Sciatic nerve (tissue), 2 donors: ENCODE measurements at places on chromosomes 2 and 18.

- DNase-seq: no peak
Measured at GRCh38 chr2:10184421-10184820, 61.9 kb downstream of the RRM2 start.

- DNase-seq: no peak
Measured at GRCh38 chr2:118747066-118747465, 100.4 kb downstream of the EN1 start.

- DNase-seq: no peak
Measured at GRCh38 chr2:232789082-232789481, 12.7 kb upstream of the KCNJ13 start.

GRCh38 chr18:45402485-45403056 is 212.7 kb upstream of the SLC14A2 start:
- DNase-seq: no peak

GRCh38 chr2:20062615-20063545 is 11.5 kb upstream of the LAPTM4A start:
- DNase-seq: peak; percentile 87

DNA sequence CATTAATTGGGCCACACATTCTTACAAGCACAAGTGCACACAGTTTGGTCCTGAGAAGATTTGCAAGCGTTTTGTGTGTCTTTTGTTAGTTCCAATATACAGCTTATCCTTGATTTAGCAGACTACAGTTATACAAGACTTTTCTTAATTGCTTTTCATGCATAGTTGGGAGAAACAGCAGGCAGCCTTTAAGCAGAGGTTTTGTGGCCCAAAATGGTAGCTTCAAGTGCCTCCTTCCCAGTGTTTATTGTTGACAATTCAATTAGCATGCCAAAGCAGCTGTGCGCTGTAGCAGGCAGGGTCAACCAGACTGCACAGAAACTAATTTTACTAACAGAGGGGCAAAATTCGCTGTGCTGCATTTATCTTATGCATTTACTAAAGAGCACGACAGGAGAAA is 47.5 kb downstream of the FRZB start:
- no peak for DNase-seq

DNA sequence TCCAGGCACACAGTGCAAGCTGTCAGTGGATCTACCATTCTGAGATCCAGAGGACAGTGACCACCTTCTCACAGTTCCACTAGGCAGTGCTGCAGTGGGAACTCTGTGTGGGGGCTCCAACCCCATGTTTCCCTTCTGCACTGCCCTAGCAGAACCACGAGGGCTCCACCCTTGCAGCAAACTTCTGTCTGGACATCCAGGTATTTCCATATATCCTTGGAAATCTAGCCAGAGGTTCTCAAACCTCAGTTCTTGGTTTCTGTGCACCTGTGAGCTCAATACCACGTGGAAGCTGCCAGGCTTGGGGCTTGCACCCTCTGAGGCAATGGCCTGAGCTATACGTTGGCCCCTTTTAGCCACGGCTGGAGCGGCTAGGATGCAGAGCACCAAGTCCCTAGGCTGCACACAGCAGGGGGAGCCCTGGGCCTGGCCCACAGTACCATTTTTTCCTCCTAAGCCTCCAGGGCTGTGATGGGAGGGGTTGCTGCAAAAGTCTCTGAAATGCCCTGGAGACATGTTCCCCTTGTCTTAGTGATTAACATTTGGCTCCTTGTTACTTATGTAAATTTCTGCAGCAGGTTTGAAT is 77.5 kb downstream of the MAP4K3 start:
- no peak for DNase-seq

- no peak for DNase-seq
Measured at GRCh38 chr2:58645017-58645416, 403.9 kb upstream of the FANCL start.

DNA sequence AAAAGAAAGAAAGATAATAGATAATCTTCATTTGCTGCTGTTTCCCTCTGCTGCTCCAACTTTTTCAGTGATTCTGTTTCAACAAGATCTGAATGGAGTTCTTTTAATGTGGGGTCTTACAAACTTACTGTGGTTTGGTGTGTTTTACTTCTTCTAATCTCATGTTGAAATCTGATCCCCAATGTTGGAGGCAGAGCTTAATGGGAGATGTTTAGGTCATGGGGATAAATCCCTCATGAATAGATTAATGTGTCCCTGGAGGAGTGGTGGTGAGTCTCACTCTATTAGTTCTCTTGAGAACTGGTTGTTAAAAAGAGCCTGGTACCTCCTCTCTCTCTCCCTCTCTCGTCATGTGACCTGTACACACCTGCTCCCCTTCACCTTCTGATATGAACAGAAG is 442.4 kb downstream of the EPHA4 start:
- DNase-seq: no peak

GRCh38 chr2:128284841-128285240 is 33.8 kb downstream of the HS6ST1 start:
- no peak for DNase-seq

- no peak for DNase-seq
Measured at GRCh38 chr2:179322289-179322688, 57.7 kb upstream of the SESTD1 start.

- no peak for DNase-seq
Measured at GRCh38 chr2:65539633-65540032, 107.2 kb upstream of the SPRED2 start.

- DNase-seq: no peak
Measured at GRCh38 chr18:58316396-58317342, 272.6 kb downstream of the NEDD4L start.

DNA sequence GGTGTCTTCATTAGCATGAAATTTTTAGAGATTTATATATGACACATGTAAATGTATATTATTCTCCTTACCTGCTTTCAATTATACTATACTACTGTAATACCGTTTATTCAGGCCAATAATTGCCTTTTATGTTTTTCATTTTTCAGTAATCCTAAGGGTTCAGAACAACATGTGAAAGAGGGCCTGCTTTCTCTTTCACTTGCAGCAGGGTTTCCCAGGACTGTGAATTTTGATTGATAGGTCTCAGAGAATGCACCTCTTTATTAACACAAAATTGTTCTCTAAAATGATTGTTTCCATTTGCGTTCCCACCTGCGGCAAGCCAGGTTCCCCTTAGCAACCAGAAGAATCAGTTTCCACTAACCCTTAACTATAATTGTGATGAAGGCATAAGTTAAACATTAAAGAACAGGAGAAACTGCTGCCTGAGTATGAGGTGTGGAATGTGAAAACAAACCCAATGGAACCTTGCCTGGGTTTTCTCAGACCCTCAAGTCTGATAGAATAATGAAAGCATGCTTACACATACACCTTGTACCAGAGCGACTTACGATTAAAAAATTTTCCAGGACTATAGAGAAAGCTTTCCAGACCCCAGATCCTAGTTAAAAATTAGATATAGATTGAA is 1591.2 kb upstream of the LRRTM1 start:
- DNase-seq: no peak

- no peak for DNase-seq
Measured at GRCh38 chr2:162300266-162300665, 18.2 kb downstream of the IFIH1 start.

DNA sequence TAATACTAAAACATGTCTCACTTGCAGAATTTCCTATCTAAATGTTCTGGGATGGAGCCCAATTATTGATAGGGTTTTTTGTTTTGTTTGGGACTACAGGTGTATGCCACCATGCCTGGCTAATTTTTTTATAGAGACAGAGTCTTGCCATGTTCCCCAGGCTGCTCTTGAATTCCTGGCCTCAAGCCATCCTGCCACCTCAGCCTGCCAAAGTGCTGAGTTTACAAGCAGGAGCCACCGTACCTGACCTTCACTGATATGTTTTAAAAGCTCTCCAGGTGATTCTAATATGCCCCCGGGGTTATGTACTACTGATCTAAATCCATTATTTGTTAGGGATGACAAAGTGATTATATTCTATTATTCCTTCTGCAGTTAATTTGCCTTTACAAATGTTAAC is 2.2 kb downstream of the ELAC1 start:
- DNase-seq: no peak

DNA sequence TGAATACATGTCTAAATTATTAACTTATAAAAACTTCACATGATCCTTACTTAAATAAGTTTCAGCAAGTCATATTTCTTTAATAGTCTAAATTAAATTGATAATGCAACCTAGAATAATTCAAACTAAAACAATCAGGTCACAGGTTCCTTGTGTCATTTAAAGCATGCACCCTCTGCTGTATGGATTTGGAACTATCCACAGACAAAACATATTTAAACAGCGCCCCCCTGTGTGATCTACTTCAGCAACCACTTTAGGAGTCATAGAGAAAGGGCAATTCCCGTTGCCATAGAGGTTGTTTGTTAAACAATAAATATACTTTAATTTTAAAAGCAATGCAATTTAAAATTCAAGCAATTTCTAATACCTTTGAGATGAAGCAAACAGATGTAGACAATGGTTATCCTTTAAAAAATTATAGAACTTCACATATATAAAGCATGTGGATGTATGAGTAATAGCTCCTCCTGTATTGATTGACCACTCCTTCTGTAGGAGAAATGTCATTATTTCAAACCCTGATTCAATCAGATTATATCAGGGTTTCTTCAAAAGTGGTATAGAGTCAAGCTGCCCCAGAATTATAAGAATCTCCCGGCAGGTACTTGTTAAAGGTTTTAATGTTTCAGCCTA is 21.2 kb downstream of the GRB14 start:
- no peak for DNase-seq

- no peak for DNase-seq
Measured at GRCh38 chr2:202508686-202509085, 126.1 kb upstream of the FAM117B start.

GRCh38 chr2:176454893-176455815 is 185.9 kb downstream of the MTX2 start:
- peak; percentile 92 for DNase-seq

- DNase-seq: no peak
Measured at GRCh38 chr2:59900728-59901452, 652.6 kb downstream of the BCL11A start.
